ENCODE measurements at places on chromosomes 13 and 19.

- DNase-seq: no peak
Observed at GRCh38 chr19:20357921-20358320, 190.9 kb downstream of the ZNF486 start.

DNA sequence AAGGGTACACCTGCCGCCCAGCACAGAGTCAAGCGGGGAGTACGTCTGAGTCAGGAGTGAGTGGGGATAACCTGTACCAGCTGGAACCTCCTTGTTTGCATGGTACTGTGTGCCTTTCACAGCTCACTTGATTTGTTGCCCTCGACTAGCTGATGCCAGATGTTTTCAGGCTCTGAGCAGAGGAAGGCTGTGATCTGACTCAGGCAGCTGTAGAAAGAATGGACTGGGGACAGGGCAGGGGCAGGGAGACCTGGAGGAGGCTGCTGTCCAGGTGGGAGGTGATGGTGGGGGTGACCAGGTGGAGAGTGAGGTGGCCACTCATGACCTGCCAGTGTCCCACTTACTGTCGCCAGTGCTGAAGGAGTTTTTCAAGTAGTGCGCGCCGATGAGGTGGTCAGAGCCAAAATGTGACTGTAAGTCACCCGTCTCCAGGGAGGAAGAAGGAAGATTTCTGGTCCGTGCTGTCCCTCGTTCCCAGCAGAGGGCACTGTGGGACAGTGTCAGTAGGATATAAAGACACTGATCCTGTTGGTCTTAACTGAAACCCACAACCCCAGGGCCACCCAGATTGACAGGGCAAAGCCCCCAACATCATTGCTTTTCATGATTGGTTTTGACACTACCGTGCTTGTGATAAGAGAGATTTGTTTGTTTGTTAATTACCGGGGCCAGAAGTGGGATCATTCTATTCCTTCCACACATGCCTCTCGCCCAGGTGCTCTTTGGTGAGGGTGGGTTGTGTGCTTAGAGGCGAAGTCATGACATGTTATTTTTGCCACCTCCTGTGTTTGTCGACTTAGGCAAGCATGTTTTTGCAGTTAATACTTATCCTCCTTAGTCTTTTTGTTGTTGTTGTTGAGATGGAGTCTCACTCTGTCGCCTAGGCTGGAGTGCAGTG, 128.4 kb downstream of the DPF1 start:
- peak; percentile 60 for DNase-seq

DNA sequence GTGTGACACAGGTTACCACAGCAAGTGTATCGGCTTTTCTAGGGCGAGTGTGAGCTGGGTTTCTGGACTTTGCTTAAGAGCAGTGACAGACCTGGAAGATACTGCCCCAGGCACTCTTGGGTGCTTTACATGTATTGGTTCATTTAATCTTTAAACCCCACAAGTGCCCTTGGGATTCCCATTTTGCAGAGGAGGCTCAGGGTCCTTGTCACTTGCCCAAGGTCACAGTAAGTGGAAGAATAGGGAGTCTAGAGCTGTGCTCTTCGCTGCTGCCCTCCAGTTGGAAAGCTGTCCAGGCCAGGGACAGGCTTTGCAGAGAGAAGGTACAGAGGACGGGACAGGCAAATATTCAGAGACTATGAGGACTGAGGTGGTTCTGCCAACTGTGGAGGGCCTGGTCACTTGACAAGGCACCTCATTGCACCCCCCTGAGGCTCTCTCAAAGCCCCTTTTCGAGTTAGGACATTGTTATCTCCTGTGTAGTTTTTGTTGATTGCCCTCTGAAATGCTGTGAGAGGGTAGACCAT, 42.4 kb downstream of the BBC3 start:
- no peak for DNase-seq

DNA sequence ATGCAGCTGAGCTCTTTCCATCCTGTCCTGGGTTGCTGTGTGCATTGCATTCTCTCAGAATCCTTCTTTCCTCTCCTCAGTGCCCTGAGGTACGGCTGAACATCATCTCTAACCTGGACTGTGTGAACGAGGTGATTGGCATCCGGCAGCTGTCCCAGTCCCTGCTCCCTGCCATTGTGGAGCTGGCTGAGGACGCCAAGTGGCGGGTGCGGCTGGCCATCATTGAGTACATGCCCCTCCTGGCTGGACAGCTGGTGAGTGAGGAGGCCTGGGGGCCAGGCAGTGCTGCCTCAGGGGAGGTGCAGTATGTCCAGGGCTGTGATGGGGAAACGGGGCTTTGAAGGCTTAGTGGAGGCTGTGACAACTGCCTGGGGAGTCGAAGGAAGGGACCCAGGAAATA, 29.8 kb downstream of the PPP2R1A start:
- no peak for DNase-seq

DNA sequence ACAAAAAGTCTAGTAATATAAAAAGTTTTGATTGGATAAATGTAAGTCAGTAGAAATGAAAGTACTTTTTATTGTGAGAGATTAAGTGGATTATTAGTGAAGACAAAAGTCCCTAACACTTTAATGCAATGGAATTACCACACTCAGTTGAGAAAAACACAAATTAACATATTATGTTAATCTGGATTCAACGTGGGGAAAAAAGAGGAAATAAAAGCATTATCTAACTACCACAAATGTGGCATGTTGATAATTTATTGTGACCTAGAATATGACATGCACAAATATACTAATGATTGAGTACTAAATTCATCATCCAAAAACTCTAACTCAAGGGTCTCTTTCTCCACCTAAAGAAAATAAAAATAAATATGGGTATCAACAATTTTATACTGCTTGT, 41.5 kb downstream of the FOXO1 start:
- no peak for DNase-seq

- no peak for DNase-seq
Observed at GRCh38 chr13:32837973-32838927, 178.0 kb upstream of the KL start.

- peak; percentile 36 for DNase-seq
Observed at GRCh38 chr13:113205428-113205931, 3.0 kb downstream of the PCID2 start.

- DNase-seq: peak; percentile 5
Observed at GRCh38 chr13:42950181-42950580, 41.9 kb downstream of the EPSTI1 start.

GRCh38 chr13:48562296-48563066, 29.6 kb upstream of the RCBTB2 start:
- DNase-seq: no peak

DNA sequence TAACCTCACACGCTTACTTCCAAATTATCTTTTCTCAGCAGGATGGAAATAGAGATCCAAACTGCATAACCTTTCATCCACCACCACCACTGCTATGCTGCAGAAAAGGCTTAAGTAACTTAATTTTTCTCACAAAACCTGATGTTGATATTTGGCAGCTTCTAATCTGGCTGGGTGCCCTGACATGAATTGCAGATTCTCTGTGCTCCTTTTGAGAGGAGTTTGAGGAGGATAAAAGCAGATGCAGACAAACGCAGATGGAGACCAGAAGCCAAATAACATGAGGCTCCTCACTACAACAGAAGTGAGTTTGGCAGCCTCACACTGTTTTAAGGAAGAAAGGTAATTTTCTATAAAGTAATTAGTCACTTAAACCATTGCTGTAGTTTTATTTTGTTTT, 646.2 kb upstream of the ATXN8OS start:
- DNase-seq: peak; percentile 3

DNA sequence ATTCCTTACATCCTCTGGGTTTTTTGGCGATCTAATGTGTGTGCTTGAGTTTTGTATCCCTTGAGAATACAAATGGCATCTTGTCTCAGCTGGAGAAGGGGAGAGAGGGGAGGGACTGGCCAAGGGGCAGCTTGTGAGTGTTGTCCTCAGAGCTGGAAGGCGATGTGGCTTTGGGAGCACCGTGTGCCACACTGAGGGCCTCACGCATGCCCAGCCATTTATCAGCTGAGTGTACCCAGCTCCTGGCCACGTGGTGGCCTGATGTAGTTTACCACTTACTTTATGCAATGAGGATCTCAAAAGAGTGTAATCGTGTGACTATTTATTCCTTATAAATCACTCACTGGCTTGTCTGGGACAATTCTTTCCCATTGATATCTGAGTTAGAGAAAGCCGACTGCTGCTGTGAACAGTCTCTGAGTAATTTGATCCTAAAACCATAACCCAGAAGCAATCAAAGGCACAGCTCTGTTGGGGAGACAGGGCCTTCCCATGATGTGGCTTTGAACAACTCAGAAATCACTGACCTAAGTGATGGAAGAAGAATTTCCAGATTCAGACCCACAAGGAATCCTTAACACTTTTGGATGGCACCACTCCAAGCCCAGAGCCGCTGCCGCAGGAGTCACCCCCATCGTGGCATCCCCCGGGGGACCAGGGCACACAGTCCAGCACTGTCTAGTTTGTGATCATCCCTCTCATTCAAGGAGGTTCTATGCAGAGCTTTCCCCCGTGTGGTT, 53.9 kb upstream of the MTIF3 start:
- no peak for DNase-seq

DNA sequence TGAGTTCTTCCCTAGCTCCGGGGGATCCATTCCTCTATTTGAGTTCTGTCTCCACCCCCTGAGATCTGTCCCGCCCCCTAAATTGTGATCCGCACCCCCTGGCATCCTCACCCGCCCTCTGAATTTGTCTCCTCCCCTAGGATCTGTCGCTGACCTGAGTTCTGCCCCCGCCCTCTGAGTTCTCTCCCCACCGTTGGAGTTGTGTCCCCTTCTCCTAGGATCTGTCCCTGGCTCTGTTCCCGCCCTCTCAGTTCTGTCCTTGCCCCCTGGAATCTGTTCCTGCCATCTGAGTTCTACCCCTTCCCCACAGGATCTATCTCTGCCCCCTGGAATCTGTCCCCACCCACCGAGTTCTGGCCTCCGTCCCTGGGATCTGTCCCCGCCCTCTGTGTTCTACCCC, 1.0 kb upstream of the SLC17A7 start:
- DNase-seq: no peak

GRCh38 chr13:73054712-73055111, 4.1 kb upstream of the KLF5 start:
- no peak for DNase-seq

DNA sequence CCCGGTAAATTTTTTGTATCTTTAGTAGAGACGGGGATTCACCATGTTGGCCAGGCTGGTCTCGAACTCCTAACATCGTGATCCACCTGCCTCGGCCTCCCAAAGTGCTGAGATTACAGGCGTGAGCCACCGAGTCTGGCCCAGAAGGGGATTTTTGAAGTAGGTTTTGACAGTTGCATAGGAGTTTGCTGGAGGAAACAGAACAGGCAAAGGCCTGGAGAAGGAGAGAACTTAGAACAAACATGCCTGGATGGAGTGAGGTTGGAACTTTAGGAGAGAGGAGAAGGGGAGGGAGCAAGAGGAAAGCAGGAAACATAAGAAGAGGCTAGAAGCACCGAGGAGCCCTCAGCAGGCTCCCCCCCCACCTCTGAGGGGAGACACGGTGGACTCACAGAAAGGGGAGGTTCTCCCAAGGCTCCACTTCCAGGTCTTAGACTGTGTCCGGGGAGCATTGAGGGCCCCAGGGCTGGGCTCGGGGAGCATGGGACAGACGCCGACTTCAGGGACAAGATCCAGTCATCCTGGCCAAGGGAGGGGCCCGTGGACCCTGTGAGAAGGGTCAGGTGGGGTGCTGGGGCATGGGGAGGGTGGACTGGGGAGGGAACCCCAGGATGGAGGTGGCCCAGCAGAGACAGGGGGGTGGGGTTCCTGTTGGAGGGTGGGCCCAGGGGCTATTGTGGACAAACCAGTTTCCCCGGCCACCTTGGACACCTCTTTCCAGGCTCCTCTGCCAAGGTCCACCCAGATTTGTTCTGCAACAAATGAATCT, 1.8 kb upstream of the FBN3 start:
- DNase-seq: no peak

- DNase-seq: peak; percentile 71
Observed at GRCh38 chr19:47124937-47125668, 5.5 kb upstream of the SAE1 start.

DNA sequence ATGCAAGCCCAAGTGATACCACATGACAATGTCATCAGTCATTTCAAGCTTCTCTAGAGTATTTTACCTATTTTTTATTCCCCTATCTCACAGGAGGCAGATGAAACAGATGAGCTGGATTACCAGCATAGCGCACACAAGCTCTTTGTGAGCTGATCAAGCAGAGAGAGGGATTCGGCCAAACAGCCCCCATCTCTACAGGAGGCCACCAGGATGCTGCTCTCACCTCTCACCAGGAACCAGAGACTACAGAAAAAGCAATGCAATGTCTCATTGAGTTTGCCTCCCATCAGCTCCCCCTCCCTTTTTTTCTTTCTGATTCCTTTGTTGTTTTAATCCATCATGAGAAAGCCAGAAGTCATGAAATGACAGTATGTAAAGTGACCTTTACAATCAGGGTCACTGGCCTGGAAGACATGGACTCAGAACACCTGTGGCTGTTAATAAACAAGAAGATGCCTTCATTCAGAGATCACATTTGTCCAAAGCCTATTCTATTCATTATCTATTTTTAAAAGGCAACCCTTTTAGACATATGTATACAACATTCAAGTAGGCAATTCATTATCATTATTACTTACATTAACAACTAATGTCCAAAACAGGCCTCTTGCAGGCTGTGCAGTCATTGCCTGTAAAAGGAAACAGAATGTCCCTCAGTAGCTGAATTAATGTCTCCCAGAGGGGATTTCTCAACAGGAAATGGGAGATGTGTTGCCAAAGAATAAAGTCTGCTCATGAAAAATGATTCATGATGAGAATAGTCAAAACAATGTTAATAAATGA, 656.6 kb downstream of the TBC1D4 start:
- peak; percentile 83 for DNase-seq

- DNase-seq: peak; percentile 20
Observed at GRCh38 chr13:48318821-48319511, 15.4 kb downstream of the RB1 start.

GRCh38 chr13:52931131-52931530, 82.7 kb upstream of the PCDH8 start:
- no peak for DNase-seq

DNA sequence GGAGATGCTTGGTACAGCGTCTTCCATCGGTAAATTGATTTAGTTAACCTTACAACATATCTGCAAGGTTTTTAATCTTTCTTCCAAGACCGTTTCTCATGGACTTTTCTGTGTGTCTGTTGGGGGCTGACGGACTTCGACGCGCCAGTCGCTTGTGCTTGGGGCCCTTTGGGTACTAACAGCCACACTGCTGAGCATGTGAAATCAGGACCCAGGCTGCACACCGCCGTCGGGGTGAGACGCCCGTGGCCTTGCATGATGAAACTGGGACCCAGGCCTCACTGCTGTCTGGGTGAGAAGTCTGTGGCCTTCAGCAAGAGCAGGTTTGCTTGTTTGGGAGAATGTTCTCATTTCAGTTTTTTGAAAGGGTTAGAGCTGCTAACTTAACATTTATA, 9.8 kb downstream of the ATP4B start:
- DNase-seq: no peak

DNA sequence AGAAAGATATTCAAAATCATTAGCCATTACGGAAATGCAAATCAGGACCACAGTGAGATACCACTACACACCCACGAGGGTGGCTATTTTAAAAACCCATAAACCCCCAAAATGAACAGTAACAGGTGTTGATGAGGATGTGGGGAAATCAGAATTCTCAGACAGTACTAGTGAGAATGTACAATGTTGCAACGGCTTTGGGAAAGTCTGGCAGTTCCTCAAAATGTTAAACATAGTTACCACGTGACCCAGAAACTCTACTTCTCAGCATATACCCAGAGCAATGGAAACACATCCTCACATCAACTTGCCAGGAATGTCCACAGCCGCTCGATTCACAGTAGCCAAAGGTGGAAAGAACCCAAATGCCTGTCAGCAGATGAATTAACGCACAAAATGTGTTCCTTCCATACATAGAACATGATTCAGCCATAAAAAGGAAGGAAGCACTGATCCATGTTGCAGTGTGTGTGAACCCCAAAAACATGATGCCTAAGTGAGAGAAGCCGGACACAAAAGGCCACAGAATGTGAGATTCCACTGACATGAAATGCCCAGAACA, 7.0 kb downstream of the PLVAP start:
- DNase-seq: peak; percentile 56

Data from fibroblast of skin of abdomen (primary cell).